ENCODE measurements at places on chromosomes 1 and 21. TPM values are rescaled to one million over a fixed set of nuclear protein-coding genes. Genes with fewer than 3 reads are reported as not detected.

Gene TNFRSF4
- total RNA-seq, result 12.5 TPM

Gene CD52
- 206 TPM for total RNA-seq

Gene LRRC38
- not detected for total RNA-seq

Gene ELAPOR1
- 10.3 TPM for total RNA-seq

Gene F13B
- not detected for total RNA-seq

Gene RBBP4
- 126 TPM for total RNA-seq
